HT1080 (cell line): ENCODE measurements at places on chromosomes 1 and 21. TPM values are rescaled to one million over a fixed set of nuclear protein-coding genes. Genes with fewer than 3 reads are reported as not detected.

The ALX3 gene
- not detected in 2 replicates for total RNA-seq

The SSR2 gene
- 582 and 611 TPM in 2 replicates for total RNA-seq

The HCRTR1 gene
- not detected in 2 replicates for total RNA-seq

The HLX gene
- total RNA-seq = 2.9 and 3.8 TPM in 2 replicates

The NBPF6 gene
- total RNA-seq = not detected in 2 replicates

The EMC1 gene
- total RNA-seq = 61.0 and 66.3 TPM in 2 replicates

The TMCC2 gene
- total RNA-seq = 1.5 and 2.3 TPM in 2 replicates

The OR2L8 gene
- not detected in 2 replicates for total RNA-seq

The RNU1-3 gene
- under 0.01 TPM in 1 of 2 replicates, not detected in the other for total RNA-seq

The UBL4B gene
- total RNA-seq = not detected in 2 replicates

The A3GALT2 gene
- total RNA-seq = not detected in 2 replicates

The DAB1 gene
- 0.10 TPM in 1 of 2 replicates, not detected in the other for total RNA-seq

The ERICH3 gene
- total RNA-seq = 0.05 TPM in 1 of 2 replicates, not detected in the other

The TSACC gene
- total RNA-seq = 0.70 and 0.87 TPM in 2 replicates

The TNFAIP8L2 gene
- total RNA-seq = not detected in 2 replicates

The SELENBP1 gene
- total RNA-seq = not detected in 2 replicates

The YY1AP1 gene
- total RNA-seq = 33.8 and 40.3 TPM in 2 replicates

The FTCD gene
- total RNA-seq = 0.13 and 0.69 TPM in 2 replicates

The MAP10 gene
- total RNA-seq = not detected in 2 replicates

The UMODL1 gene
- not detected in 2 replicates for total RNA-seq

The NUDT4B gene
- 2.1 and 14.6 TPM in 2 replicates for total RNA-seq

The SH3BGR gene
- total RNA-seq = 0.31 and 0.43 TPM in 2 replicates

The RGS1 gene
- not detected in 2 replicates for total RNA-seq

The TMEM51 gene
- total RNA-seq = 14.5 and 19.9 TPM in 2 replicates

The CROCC gene
- total RNA-seq = 13.2 and 14.3 TPM in 2 replicates

The MASP2 gene
- not detected in 2 replicates for total RNA-seq

The FAM131C gene
- total RNA-seq = 0.30 and 2.1 TPM in 2 replicates

The PCP4L1 gene
- total RNA-seq = 0.10 and 0.27 TPM in 2 replicates

The TMEM125 gene
- total RNA-seq = not detected in 2 replicates

The OR10J1 gene
- total RNA-seq = not detected in 2 replicates

The LCE3A gene
- not detected in 2 replicates for total RNA-seq
